Neural progenitor cell (in vitro differentiated cells): ENCODE measurements at places on chromosomes 1 and 21. TPM values are rescaled to one million over a fixed set of nuclear protein-coding genes. Genes with fewer than 3 reads are reported as not detected.
A peak's percentile ranks its signal among the peaks of the same experiment; 100 is the strongest.

GRCh38 chr1:203525685-203526084 is 31.7 kb downstream of the OPTC start:
- no peak overlapping the region for H3K4me3 ChIP-seq
- no peaks in the 10 kb centered on the region for H3K27me3 ChIP-seq
- no peak for DNase-seq
- no peak overlapping the region for H3K27ac ChIP-seq
- H3K36me3 ChIP-seq, result no peaks in the 10 kb centered on the region
- peaks cover 40% of the 10 kb centered on the region for H3K4me1 ChIP-seq

GRCh38 chr1:37040773-37041172 is 6.5 kb upstream of the GRIK3 start:
- H3K4me3 ChIP-seq, result no peak overlapping the region
- peaks cover 55% of the 10 kb centered on the region for H3K4me1 ChIP-seq
- peaks cover 20% of the 10 kb centered on the region for H3K27me3 ChIP-seq

GRCh38 chr1:206856674-206857464 is 8.6 kb upstream of the IL20 start:
- no peak overlapping the region for H3K4me3 ChIP-seq
- H3K36me3 ChIP-seq, result no peaks in the 10 kb centered on the region
- no peaks in the 10 kb centered on the region for H3K4me1 ChIP-seq
- no peak for DNase-seq
- H3K27ac ChIP-seq, result no peak overlapping the region

The FOXO6 gene
- total RNA-seq, result 2.1 TPM in 1 of 2 replicates, not detected in the other

GRCh38 chr1:213444224-213444623 is 393.2 kb downstream of the RPS6KC1 start:
- H3K4me3 ChIP-seq, result no peak overlapping the region
- peaks cover 7% of the 10 kb centered on the region for H3K4me1 ChIP-seq
- H3K36me3 ChIP-seq, result no peaks in the 10 kb centered on the region
- H3K27ac ChIP-seq, result no peak overlapping the region

DNA sequence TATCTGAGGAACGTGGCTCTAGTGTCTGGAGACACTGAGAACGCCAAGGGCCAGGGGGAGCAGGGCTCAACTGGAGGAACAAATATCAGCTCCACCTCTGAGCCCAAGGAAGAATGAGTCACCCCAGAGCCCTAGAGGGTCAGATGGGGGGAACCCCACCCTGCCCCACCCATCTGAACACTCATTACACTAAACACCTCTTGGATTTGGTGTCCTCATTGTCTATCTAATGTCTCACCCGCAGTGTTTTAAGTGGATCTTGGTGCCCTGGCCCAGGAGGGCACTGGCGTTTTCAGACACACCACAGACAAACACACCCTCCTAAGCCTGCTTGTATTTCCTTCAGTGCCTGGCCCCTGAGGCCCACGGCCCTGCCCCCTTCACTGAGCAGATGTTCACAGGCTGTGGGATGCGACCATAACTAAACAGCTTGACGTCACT is 2.2 kb upstream of the FALEC start:
- H3K36me3 ChIP-seq, result no peaks in the 10 kb centered on the region
- H3K4me1 ChIP-seq, result peaks cover 13% of the 10 kb centered on the region
- no peak overlapping the region for H3K27ac ChIP-seq

DNA sequence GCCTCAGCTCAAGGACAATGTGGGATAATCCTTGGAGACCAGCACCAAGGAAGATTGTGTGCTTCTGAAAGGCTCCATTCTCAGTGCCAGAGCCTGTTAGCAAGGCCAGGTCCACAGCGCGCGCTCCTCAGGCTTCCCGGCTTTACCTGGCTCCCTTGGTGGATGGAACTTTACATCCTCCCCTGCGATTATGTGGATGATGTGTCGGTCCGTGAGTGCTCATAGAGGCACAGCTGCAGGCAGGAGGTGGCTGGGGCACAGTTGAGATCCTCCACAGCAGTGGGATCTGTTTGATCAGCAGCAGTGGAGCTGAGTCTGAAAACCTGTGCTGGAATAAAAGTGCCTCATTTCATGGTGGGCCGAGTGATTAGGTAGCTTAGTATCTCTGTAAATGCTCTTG is 62.7 kb downstream of the PRDM2 start:
- peaks cover 46% of the 10 kb centered on the region for H3K4me1 ChIP-seq
- H3K4me3 ChIP-seq, result no peak overlapping the region
- peak overlapping the region; percentile 15 for H3K27ac ChIP-seq
- H3K36me3 ChIP-seq, result no peaks in the 10 kb centered on the region
- no peaks in the 10 kb centered on the region for H3K27me3 ChIP-seq
